ENCODE measurements at places on chromosomes 12 and 14.

- DNase-seq = peak; percentile 35
These were observed 5.4 kb downstream of the RAPGEF3 start for GRCh38 chr12:47753021-47754001.

DNA sequence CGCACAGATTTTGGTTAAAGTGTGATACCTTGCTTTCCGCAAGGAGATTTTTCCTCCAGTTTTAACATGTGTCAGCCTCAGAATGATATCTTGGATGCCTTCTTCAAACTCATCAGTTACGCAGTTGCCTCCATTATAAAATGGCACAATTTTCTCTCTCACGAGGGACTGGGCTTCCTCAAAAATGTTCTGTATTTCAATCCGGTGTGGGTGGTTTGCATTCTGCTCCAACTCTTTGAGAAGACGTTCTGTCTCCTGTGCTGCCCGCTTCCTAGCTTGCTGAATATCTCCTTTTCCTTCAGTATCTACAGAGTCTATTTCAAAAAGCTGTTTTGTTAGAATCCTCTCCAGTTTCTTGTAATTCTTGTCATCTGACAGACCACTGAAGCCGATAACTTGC is 1.8 kb downstream of the BAG5 start:
- no peak for DNase-seq

- no peak for DNase-seq
These were observed 167.2 kb downstream of the KCNA5 start for GRCh38 chr12:5210923-5211290.

DNA sequence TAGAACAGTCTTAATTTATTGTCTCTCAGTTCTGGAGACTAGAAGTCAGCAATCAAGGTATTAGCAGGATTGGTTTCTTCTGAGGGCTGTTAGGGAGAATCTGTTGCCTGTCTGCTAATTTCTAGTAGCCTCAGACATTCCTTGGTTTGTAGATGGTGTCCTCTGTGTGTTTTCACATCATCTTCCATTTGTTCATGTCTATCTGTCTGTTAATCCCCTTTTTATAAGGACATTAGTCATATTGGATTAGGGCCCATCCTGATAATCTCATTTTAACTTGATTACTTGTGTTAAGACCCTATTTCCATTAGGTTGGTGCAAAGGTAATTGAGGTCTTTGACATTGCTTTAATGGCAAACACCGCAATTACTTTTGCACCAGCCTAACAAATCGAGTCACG is 34.3 kb downstream of the TBC1D15 start:
- DNase-seq = no peak

- no peak for DNase-seq
These were observed 108.7 kb downstream of the CALM1 start for GRCh38 chr14:90505531-90505930.

DNA sequence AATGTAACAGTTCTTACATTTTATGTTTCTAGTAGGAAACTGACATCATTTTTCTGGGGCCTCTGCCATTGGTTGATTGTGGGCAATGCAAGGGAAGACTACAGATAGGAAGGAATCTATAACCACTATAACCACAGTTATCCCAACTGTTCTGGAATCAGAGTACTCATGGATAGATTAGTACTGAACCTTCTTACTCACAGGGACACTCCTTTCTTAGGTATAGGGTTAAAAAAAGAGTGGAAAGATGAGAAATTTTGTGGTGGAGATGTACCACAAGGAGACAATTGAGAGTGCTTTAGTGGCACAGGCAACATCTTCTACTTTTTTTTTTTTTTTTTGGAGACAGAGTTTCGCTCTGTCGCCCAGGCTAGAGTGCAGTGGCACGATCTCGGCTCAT is 21.0 kb downstream of the TMEM116 start:
- DNase-seq = no peak

DNA sequence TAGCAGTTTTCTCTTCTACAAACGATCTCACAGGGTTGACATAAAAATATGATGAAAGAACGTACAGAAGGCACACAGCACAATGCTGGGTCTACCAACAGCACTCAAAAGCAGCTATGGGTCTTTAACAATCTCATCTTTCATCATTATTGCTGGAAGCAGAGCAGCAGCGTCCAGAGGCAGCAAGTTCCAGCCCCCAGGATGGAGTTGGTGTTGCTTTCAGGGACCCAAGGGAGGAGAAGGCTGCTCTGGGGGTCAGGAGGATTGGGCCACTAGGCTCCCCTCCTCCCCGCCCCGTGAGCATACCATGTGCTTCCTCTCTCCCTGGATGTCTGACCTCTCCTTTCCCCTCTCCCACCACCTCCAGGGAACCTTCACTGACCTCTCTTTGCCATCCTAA is 13.3 kb downstream of the KCTD10 start:
- no peak for DNase-seq

GRCh38 chr14:101028971-101029667 is 125.6 kb upstream of the RTL1 start:
- DNase-seq = no peak

DNA sequence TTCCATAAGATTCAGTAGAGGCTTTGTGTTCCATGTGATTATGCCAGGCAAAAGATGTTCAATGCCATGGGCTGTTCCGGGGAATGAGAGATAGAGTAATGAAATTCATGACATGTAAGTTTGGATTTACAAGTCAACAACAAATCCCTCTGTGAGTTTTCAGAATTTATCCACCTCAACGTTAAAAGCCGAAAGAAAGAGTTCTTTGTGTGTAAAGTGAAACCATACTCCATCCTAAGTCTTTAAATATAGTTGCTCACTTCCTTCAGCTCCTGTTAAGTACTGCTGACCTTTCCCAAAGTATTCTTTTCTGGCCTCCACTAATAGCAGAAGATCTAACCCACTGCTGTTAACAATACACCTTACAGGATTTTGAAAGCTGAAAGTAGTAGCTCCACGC is 190.0 kb downstream of the TMX1 start:
- DNase-seq = no peak

DNA sequence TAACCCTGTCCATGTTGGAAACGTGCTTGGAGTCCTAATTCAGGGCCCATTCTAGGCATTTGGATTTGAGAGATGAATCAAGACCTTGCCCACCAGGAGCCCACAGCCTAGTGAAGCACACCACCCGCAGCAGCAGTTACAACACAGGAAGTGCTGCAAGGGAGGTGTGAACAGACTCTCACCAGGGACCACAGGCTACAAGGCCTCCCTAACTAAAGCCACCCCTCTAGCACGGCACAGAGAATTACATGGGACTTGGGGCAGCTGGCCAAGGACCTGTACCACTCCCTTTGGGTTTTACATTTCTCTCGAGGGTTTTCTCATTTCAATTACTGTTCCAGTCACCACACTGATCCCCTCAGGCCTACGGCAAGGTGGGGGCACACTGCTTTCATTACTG is 49.5 kb upstream of the FOXN3 start:
- DNase-seq = no peak

GRCh38 chr12:30378307-30378706 is 317.4 kb downstream of the IPO8 start:
- no peak for DNase-seq

- no peak for DNase-seq
These were observed 61.3 kb downstream of the C12orf50 start for GRCh38 chr12:87967871-87968270.

- no peak for DNase-seq
These were observed 28.0 kb upstream of the GXYLT1 start for GRCh38 chr12:42172441-42173210.

- DNase-seq = no peak
These were observed 2.6 kb upstream of the PSMA6 start for GRCh38 chr14:35289623-35290022.

GRCh38 chr12:124573839-124574786 is 6.7 kb upstream of the NCOR2 start:
- no peak for DNase-seq

- peak; percentile 58 for DNase-seq
These were observed 3.2 kb upstream of the FICD start for GRCh38 chr12:108511633-108512540.

DNA sequence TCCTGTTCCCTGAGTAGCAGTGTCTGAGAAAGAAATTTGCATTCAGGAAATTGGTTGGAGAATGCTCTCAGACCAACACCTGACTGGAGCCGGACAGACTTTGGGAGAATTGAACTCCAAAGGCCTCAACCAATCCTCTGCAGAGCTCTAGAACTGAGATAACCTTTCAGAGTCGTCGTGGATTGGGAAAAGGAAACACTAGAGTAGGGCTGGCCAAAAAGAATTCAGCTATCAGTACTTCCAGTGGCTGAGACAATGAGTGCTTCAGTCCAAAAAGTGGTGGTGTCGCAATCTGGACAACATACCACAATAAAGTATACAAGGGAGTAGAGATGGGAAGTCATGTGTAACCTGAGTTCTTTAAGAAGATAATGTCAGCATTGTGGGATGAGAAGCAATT is 377.1 kb downstream of the SLC16A7 start:
- no peak for DNase-seq

DNA sequence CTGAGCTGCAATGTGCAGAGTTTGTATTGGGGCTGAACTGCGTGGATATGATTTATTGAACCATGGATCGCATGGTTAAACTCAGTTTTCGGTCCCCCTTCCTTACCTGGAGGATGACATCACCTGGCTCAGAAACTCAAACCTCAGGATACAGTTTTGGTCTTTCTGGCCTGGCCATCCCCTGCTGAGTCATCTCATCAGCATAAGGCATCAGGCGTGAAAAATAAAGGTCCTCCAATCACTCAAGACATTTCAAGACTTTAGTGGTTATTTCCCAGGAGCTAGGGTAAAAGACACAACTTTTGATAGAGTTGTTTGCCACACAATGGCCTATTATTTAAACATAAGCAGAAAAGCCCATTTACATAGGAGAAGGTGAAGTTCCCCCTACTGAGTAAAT is 631.1 kb upstream of the TMEM132C start:
- no peak for DNase-seq

DNA sequence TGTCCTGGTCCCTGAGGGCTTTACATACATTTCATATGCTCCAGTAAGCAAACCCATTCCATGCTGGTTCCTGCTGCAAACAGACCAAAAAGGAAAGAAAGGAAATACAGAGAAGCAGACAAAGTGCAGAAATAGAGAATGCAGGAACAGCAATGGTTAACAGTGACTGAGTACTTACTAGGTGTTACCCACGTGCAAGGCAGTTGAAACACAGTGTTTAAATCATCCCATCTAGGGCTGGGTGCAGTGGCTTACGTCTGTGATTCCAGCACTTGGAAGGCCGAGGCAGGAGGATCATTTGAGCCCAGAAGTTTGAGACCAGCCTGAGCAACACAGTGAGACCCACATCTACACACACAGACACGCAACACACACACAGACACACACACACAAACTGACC is 21.2 kb upstream of the NINJ2 start:
- DNase-seq = no peak

DNA sequence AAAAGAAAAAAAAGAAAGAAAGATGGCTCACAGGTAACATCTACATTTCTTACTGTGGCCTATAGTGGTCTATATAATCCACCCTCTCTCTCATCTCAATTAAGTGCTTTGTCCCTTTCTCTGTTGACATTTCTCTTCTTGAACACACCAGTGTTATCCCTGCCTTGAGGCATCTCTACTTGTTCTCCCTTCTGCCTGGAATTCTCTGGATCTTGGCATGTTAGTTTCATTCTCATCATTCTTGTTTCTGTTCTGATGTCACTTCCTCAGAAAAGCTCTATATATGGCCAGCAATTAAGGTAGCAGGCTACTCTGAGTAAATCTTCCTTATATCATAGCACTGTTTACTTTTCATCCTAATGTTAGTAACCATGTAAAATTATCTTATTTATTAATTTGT is 155.7 kb upstream of the PDZRN4 start:
- DNase-seq = no peak

DNA sequence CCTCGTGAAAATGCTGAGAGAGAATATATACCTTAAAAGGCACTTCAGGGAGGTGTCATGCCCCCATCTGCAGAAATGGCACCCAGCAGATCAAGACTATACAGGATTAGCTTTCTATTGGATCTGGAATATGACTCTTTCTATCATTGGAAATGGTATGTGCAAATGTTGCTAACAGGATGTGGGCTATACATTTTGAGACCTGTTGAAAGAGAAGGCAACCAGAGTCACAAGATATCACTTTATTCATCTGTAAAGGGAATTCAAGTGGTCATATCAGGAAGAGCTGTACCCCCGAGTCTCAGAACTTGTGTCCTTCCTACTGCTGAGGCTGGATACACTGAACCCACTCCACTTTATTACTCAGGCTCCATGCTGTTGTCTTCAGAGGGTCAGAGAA is 46.1 kb upstream of the FRMD6 start:
- DNase-seq = no peak

All from right lung (tissue), 10 donors.